ENCODE measurements at places on chromosomes 5 and 9.

DNA sequence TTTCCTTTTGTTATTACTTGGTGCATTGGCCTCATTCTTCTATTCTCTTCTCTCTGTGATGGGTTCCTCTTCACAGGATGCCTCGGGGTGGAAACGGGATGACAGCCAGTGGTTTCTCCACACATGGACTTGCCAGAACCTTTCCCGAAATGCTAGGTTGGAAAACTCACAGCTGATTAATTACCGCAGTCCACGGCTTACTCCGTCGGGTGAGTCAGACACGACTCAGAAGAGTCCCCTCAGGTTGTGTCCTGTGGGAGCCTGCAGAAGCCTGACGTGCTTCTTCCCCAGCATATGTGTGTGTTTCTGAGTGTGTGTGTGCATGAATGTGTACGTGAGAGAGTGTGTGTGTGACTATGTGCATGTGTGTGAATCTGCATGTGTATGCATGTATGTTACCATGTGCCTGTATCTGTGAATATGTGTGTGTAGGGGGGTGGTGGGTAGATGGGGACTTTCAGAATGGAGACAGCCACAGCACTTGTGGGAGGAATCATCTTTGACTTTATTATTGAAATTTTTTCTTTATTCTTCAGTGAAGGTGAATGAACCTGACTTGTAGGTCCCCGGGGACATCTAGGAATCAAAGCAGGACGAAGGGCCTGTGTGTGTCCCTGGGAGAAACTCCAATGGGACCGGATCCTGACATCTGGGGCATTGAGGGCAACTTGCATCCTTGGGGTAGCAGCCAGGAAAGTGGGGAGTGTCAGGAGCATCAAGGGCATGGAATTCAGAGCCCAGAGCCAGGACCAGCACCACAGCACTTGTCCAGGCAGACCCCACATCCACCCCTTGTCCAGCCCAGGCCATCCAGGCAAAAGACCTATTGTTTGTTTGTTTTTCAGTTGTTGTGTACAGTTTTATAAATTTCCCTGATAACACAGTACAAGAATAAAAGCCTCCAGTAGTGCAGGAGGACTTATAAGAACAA, 21.9 kb upstream of the MED10 start:
- no peak for DNase-seq

- DNase-seq, result no peak
These were observed 36.4 kb downstream of the PARP8 start for GRCh38 chr5:50702615-50703366.

DNA sequence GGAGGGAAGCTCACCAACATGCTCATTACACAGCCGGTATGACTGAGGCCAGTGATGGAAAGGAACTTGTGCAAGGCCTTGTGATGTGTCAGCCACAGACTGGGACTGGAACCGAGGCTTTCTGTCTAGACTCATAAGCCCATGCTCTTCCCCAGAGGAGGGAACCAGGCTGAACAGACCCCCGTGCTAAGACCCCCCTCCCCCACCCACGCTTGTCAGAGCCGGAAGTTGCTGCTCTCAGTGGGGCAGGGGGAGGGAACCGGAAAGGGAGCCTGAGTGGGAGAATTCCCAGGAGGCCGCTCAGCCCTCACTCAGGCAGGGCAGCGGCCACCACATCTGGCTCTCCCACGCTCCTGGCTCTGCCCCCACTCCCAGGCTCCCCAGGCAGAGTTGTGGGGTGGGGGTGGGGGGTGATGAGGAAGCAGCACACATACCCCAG, 4.1 kb upstream of the PDGFRB start:
- no peak for DNase-seq

DNA sequence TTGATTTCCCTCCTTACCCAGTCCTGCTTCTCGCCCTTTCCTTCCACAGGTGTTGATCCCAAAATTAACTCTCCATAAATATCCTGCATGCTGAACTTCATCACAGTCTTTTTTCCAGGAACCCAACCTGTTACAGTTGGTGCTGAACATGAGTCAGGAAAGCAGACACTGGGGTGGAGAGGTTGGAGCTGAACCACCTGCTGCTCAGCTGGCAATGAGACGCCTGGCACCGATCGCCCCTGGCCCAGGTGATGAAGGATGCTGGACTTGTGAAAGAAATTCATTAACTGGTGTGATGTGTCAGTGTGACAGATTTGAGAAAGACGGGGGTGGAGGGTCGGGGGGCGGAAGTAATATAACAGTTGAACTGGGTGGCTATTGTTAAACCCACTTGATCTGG, 30.6 kb downstream of the CPLX2 start:
- no peak for DNase-seq

DNA sequence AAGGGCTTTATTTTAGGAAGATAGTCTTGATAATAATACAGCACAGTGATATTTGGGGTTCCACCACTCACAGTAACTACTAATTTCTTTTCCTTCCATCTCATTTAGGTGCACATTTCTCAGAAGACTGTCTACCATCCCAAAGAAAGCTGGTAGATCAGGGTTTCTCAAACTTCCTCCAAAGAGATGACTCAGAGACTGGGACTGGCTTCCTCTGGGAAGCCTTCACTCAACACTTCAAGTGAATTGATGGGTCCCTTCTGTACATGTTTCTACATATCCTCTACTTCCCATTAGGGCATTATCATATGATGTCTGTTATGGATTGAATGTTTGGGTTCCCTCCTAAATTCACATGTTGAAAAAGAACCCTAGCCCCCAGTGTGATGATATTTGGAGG, 138.5 kb downstream of the SPOCK1 start:
- DNase-seq, result no peak

DNA sequence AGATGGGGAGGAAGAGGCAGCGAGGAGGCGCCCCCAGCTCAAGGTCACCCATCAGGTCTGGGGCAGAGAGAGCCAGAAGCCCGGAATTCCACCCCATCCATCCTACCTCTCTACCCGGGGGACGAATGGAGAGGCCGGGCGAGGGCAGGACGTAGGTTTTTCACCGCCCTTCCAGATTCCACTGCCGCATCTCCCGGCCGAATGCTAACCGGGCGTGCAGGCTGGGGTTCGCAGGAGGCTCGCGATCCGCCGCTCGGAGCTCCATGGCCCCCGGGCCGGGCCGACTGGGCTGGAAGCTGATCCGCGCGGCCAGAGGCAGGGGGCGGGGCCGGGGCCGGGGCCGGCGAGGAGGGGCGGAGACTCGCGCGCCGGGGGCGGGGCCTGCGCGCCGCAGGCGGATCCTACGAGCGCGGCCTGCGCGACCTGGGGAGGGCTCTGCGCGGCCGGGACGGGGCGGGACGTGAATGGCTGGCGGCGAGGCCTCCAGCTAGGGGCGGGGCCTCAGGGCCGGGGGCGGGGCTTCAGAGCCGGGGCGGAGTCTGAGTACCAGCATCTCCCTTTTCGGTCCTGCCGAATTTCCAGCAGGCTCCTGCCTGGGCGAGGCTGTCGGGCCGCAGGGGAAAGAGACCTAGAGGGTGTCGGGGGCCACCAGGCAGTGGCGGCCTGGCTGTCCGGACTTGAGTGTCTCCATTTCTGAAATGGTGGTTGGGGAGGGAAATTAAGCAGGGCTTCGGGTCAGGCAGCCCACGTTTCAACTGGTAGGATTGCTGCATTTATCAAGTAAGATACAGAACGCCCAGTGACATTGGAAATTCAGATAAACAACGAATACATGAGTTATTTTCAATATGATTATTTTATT, at the start of gene ST6GALNAC4:
Gene ST6GALNAC4, minus strand, starts transcription at position 322 of the 862 bp plus-strand sequence. CDS start 622 bp downstream, outside the sequence.
- DNase-seq, result no peak

DNA sequence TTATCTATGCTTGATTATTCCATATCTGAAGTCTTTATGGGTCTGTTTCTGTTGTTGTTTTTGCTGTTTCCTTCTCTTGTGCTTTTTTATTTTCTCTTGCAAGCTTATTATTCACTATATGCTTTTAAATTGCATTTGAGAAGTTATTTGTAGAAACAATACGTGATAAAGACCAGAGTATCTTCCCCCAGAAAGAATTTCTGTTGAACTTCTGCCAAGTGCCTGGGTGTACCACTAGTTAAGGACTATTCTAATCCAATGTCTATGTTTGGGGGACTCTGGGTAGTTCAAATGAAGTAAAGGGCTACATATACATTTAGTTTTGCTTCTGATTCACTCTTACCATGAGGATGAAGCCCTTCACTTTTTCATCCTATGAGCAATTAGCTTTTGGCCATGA, 54.3 kb downstream of the SLF1 start:
- no peak for DNase-seq

- no peak for DNase-seq
These were observed 50.8 kb downstream of the SEMA5A start for GRCh38 chr5:9495121-9495520.

DNA sequence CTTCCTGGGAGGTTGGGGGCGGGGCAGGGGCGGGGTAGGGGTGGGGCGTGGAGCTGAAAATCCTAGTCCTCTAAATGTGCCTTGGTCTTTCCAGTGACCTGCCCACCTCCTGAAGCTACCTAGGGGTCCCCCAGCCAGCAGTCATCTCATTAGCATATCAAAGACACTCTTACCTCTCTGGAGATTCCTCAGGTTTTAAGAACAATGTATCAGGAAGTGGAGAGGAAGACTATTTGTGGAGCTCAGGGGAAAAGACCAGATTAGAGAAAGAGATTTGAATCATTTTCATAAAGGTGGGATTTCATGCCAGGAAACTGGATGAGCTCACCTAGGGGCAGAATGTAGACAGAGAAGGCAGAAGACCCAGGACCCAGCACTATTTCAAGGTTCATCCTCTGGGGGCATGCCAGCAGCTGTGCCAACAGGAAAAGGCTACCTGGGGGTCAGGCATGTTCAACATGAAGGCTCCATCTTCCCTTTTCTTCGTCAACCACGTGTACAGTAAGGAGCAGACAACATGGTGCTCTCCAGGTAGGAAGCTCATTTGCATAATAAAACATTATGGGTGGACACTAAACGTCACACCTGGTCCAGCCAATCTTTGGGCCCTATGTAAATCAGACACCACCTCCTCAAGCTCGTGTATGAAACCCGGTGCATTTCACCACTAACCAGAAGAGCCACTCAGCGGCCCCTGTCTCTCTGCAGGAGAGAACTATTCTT, 6.9 kb downstream of the GMCL2 start:
- DNase-seq, result no peak

- no peak for DNase-seq
These were observed 91.0 kb downstream of the TMC1 start for GRCh38 chr9:72612449-72612848.

- no peak for DNase-seq
These were observed 63.1 kb downstream of the ADAMTS6 start for GRCh38 chr5:65418661-65419060.

- DNase-seq, result no peak
These were observed 515.2 kb upstream of the ZNF608 start for GRCh38 chr5:125261505-125262250.

- DNase-seq, result no peak
These were observed 329.5 kb downstream of the ICE1 start for GRCh38 chr5:5751987-5752386.

- no peak for DNase-seq
These were observed 6.9 kb downstream of the MRPS2 start for GRCh38 chr9:135507104-135508035.

- DNase-seq, result no peak
These were observed 91.9 kb upstream of the C9orf72 start for GRCh38 chr9:27665136-27665535.

DNA sequence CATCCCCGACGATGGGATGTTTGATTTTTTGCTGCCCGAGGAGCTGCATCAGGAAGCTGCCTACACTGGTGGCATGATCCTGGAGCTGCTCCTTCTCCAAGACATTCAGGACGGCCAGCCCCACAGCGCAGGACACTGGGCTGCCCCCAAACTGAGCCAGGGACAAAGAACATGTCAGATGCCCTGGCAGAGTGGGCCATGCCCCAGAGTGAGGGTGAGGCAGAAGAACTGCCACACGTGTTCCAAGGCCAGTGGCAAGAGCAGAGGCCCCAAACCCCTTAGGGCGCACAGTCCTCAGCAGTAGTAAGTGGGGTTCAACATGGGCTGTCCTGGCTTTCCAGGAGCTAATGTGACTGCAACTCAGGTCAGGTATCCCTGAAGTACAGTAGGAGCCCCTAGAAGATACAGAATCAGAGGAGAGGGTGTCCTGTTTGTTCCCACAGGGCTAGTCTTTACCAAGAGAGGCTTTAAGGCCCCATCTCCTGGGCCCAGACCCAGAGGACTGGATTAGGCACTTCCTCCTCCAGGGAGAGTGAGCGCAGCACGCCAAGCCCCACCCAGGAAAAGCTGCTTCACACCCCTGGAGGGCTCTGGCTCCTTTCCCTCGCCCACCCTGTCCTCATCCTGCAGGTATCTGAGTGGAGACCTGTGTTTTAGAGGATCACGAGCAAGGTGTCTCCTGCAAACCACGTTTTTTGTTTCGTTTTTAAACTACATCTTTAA, 11.1 kb downstream of the HNRNPAB start:
- no peak for DNase-seq

GRCh38 chr9:125549891-125550885, 156.8 kb downstream of the MAPKAP1 start:
- DNase-seq, result no peak

DNA sequence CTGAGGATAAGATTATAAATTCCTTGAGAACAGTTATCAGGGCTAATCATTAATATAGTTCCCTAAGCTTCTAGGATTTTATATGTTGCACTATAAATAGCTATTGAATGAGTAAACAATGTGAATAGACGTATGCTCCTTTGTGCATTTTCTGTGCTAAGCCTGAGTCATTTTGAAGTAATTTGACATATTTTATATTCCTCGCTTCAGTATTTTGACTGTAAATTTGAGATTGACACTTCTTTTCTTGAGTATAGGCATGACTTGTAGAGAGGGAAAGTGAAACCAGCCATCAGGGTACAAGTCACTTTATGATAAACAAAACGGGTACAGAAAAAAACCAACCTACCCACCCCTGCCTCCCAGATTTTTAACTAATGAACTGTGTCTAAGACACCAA, 367.7 kb upstream of the PRR16 start:
- peak; percentile 22 for DNase-seq

GRCh38 chr9:70484232-70485130, 70.0 kb upstream of the KLF9 start:
- DNase-seq, result no peak

GRCh38 chr9:136521537-136521936, 24.3 kb downstream of the NOTCH1 start:
- no peak for DNase-seq

- DNase-seq, result no peak
These were observed 387.8 kb upstream of the WWC1 start for GRCh38 chr5:167903659-167904058.

DNA sequence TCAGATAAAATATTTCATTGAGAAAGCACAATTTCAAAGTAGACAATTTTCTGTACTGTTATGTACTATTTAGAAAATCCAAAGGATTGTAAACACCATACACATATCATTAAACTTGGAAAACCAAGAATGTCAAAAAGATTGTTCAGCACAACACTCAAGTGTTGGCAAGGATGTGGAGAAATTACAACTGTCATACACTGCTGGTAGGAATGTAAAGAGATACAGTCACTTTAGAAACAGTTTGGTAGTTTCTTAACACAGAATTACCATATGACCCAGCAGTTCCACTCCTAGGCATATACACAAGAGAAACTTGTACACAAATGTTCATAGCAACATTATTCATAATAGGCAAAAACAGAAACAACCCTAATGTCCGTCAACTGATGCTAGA, 71.2 kb downstream of the OR2K2 start:
- DNase-seq, result no peak

- DNase-seq, result no peak
These were observed 108.7 kb upstream of the NFIL3 start for GRCh38 chr9:91532325-91532724.
